Activated naive CD4-positive, alpha-beta T cell treated with anti-CD3 and anti-CD28 coated beads for 36 hours (primary cell): ENCODE measurements at places on chromosomes 7 and 10. TPM values are rescaled to one million over a fixed set of nuclear protein-coding genes. Genes with fewer than 3 reads are reported as not detected.

DNA sequence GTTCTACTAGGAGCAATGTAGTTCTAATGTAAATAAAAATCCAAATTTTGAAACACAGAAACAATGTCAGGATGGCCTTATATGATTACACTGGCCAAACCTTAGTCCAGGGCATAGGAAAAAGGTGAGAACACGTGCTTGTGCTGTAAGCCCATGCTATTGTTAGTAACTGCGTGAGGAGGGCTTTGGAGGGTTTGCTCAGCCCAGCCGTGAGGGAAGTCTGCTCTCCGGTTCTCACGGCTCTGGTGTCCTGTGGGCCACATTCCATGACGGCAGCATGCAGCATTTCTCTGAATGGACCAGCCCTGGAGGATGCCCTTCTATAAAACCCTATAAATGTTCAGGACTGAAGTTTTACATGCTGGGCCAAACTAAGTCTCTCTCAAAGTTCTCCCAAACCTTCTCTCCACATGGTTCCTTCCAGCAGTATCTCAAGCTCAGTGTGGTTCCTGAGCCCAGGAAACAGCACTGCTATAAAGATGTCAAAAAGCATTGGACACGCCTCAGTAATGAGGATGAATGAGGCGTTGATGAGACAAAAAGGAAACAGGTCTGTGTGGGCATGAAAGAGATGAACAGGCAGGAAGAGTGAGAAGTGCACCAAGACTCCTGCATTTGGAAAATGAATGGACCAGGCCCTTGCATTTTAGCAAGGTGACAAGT lies 174.8 kb upstream of the CDCA7L start:
- H3K36me3 ChIP-seq = no peaks in the 10 kb centered on the region
- peaks cover 2% of the 10 kb centered on the region for H3K27me3 ChIP-seq
- peak overlapping the region; percentile 13 for H3K27ac ChIP-seq
- H3K4me3 ChIP-seq = no peak overlapping the region
- H3K4me1 ChIP-seq = peaks cover 9% of the 10 kb centered on the region

The SCIN gene
- 0.36 TPM for total RNA-seq

DNA sequence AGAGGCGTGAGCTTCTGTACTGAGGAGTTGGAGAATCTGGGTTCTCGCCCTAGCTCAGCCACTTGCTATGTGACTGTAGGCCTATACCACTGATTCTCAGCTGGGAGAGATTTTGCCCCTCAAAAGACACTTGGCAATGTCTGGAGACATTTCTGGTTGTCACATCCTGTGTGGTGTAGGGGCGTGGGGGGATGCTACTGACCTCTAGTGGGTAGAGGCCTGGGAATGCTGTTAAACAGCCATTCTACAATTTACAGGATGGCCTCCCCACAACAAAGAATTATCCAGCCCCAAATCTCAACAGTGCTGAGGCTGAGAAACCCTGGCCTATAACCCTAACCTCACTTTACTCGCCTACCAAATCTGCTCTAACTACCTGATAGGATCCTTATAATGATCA lies 58.8 kb upstream of the GAD2 start:
- no peaks in the 10 kb centered on the region for H3K36me3 ChIP-seq
- no peaks in the 10 kb centered on the region for H3K4me1 ChIP-seq
- H3K27ac ChIP-seq = no peak overlapping the region
- no peak for DNase-seq
- no peak overlapping the region for H3K4me3 ChIP-seq
- H3K27me3 ChIP-seq = peaks cover 5% of the 10 kb centered on the region

The CLRN3 gene
- total RNA-seq = not detected

The JCAD gene
- not detected for total RNA-seq

DNA sequence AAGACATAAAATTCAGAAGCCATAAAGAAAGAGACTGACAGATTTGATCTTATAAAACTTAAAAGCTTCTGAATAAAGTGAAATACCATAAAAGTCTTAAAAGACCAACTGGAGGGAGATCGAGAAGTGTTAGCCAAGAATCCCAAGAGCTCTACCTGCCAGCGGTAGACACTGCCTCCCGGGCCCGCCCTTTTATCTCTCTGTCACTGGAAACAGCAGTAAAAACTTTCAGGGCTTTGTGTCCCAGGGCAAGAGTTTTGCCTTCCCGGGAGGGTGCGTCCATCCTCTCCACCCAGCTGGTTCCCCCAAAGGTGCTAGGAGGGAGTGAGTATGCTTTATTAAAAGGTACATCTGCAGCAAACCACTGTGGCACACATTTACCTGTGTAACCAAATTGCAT lies 5.8 kb downstream of the PLA2G12B start:
- H3K27me3 ChIP-seq = peaks cover 5% of the 10 kb centered on the region
- no peak overlapping the region for H3K27ac ChIP-seq
- H3K4me3 ChIP-seq = no peak overlapping the region
- no peaks in the 10 kb centered on the region for H3K36me3 ChIP-seq
- no peaks in the 10 kb centered on the region for H3K4me1 ChIP-seq

The AASS gene
- total RNA-seq = 2.2 TPM

- no peaks in the 10 kb centered on the region for H3K4me1 ChIP-seq
- H3K36me3 ChIP-seq = no peaks in the 10 kb centered on the region
- H3K4me3 ChIP-seq = no peak overlapping the region
- DNase-seq = no peak
- peaks cover 22% of the 10 kb centered on the region for H3K27me3 ChIP-seq
- no peak overlapping the region for H3K27ac ChIP-seq
Observed at GRCh38 chr10:29344073-29344820, 55.4 kb downstream of the LYZL1 start.

DNA sequence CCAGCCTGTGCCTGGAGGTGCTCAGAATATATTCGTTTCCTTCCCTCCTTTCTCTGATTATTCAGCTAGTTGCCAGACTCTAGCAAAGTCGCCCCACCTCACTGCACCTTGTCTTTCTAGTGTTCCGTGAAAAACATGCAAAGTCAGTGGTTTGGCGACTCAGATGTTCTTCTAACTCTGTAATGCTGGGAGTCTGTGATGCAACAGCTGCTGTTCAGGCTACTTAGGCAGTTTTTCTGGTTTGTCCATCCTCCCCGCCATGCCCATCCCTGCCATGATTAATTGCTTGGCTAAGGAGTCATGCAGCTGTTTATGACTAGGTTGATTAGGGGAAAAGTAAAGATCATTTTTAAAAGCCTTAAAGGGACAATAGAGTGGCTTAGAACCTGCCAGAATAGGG lies 99.4 kb downstream of the MTPN start:
- peaks cover 4% of the 10 kb centered on the region for H3K27me3 ChIP-seq
- H3K4me3 ChIP-seq = no peak overlapping the region
- no peak for DNase-seq
- no peaks in the 10 kb centered on the region for H3K36me3 ChIP-seq

DNA sequence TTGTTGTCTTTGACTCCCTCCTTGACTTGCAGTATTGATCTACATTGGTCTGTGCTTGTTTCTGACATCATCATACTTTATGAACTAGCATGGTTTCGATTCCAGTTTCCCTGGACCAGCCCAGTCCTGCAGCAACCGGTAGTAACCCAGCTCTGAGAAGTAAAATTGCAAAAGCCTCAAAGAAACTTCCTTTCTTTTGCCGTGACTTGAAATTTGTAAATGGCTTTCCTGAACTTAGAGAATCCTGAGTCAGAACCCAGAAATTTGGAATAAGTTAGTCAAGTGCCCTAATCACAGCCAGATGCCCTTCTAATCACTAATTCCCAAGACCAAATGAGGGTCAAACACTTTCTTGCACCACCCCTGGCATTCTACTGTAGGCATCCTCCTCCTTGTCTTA lies 15.0 kb downstream of the TAS2R60 start:
- no peak overlapping the region for H3K4me3 ChIP-seq
- H3K27ac ChIP-seq = no peak overlapping the region
- no peak for DNase-seq

- no peak overlapping the region for H3K4me3 ChIP-seq
- DNase-seq = no peak
- H3K36me3 ChIP-seq = peaks cover 6% of the 10 kb centered on the region
- H3K27ac ChIP-seq = no peak overlapping the region
- peaks cover 61% of the 10 kb centered on the region for H3K4me1 ChIP-seq
- no peaks in the 10 kb centered on the region for H3K27me3 ChIP-seq
Observed at GRCh38 chr10:17671307-17671706, 27.4 kb downstream of the STAM start.
